ENCODE measurements at places on chromosomes 11 and 22.

DNA sequence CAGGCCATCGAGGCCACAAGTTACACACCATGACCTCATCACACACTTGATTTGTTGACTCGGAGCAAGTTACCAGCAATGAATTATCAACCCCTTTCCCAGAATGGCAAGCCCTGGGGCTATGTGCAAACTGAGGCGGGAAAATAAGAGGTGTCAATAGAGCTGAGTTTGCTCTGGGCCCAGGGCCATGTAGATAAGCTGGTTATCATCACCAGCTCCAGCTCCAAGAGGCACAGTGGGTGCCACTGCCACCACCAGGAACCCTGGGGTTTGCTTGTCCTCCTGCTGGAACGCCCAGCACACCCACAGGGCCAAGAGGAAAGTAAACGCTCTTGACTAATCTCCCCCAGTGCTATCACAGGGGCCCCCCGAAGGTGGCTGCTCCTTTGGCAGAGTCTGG is 13.0 kb upstream of the VPS37C start:
- peak; percentile 23 for DNase-seq

DNA sequence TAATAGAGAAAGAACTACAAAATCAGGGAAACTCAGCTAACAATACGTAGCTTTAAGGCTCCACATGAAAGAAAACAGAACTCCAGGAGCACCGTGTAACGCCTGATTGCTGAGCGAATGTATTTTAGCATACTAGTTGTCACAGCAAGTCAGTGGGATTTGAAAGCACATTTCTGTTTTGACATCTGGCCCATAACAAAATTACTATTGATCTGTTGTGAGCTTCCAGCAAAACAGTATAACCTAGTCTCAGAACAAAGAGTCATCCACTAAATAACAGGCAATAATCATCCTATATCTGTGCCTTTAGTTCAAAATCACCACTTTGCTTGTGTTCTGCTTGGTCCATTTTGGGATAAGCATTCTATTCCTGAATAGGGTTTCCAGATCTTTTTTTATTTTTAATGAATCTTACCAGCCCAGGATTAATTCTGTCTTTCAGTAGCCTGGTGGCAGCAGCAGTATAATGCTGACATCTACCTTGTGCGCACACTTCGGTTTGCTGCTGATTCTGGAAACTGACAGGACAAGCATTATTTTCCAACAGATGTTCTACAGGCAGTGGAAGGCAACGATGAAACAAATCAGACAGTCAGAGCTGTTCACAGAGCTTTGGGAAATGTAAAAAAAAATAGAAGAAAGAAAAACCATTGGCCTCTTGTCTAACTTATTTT is 66.2 kb downstream of the CADM1 start:
- DNase-seq: no peak

GRCh38 chr11:69230856-69231425 is 63.0 kb upstream of the MYEOV start:
- peak; percentile 22 for DNase-seq

DNA sequence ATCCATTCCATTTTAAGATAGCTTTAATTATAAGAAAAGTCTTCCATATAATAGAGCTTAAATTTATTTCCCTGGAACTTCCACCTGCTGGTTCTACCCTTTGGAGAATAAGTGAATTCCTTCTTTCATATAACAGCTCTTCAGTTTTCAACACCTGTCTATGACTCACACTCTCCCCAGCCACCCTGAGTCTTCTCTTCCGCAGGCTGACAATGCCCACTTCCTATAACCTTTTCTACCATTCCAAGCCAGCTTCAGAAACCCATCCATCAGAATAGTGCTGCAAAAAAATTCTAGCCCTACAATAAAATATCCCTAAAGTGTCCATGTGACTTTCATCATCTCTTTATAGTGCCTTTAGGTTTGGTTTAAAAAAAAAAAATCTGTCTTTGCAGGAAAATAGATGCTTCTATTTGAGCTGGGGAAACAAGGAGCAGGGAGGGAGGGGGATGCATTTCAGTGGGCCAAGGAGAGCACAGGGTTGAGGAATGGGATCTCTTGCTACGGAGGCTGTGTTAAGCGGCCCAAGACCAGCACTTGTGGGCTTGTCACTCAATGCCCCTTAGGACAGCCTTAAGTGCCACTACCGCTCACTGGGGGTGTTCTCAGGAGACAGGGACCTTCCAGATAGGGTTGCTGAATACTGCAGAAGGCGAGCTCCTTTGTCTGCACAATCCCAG is 178.6 kb downstream of the DSCAML1 start:
- no peak for DNase-seq

GRCh38 chr11:3989276-3989920 is 105.2 kb upstream of the RRM1 start:
- no peak for DNase-seq

GRCh38 chr11:3155691-3156258 is 9.3 kb downstream of the OSBPL5 start:
- DNase-seq: no peak

All from sciatic nerve (tissue), 2 donors.